Activated naive CD4-positive, alpha-beta T cell treated with Interleukin-2 at 50 U/mL for 16 hours (primary cell): ENCODE measurements at places on chromosomes 7 and 10.

GRCh38 chr7:134327896-134328295 lies 11.2 kb upstream of the SLC35B4 start:
- peak; percentile 39 for DNase-seq

DNA sequence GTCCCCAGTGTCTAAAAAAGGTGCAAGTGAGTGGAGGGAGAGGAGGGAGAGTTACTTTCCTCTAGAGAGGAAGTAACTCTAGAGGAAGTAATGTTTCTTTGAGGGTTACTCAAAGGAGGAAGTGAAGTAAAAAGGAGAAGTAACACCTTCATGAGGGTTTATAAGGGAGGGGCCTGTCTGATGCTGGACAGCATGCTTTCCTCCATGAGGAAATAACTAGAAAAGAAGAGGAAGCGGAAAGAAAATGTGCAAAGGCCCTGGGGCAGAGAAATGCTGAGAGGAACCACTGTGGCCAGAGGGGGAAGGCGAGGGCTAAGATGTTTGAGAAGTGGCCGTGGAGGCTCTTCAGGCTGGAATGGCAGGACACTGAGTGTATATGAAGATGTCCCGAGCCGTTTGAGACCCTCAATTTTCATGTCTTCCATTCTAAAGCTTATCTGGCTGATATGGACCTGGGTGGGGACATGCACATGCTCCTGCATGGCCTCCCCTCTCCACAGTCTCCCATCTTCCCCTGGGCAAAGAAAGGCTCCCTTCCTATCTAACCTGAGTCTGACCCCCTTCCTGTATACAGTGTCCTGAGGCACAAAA lies 3.4 kb upstream of the SLC18A2 start:
- no peak for DNase-seq

DNA sequence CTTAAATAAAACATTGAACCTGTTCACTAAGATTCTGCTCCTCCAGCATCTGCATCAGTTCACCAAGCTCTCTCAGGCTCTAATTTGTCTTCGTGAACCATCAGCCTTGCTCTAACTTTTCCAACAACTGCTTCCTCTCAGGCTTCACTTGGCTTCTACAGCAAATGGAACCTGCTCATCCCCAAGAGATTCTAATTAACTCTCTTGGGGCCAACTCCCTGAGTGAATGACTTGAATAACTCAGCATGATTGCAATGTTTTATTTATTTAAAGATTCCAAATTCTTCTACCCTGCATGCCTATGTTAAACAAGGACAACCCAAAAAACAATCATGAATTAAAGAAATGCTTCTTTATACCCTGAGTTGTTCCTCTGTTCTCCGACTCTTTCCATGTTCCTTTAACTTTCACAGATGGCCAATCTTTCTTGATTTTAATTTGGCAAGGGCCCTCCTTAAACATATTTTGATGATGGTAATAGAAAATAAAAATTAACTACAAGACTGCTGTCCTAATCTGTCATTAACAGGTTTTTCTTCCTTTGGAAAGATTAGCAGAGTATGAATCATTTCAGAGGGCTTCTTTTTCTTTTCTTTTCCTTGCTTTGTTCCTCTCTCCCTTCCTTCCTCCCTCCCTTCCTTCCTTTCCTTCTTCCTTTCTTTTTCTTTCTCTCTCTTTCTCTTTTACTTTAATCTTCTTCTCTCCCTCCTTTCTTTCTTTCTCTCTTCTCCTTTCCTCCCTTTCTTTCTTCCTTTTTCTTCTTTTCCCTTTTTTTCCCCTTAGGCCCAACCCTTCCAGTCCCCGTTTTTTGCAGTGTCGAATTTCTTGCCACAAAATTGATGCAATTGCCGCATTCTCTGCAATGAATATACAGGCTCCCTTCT lies 195.0 kb upstream of the RHOBTB1 start:
- DNase-seq = no peak

DNA sequence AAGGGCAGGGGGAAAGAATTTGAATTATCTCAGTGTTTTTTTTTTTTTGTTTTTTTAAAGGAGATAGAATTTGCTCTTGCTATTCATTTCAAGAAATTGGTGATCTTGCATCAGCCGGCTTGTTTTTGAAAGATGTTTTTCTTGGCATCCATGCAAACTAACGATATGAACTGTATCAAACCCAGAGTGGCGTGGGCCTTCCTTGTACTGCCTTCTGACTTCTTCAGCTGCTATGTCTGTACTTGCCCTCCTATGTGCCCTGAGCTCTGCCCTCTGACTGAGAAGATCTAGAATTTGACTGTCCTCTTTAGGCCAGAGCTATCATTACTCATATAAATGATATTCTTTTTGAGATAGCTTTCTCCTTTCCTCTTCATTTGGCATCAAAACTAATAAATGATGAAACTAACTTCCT lies 183.1 kb downstream of the EXOC4 start:
- no peak for DNase-seq

- DNase-seq = no peak
These were observed 25.4 kb downstream of the AIFM2 start for GRCh38 chr10:70106958-70107791.

DNA sequence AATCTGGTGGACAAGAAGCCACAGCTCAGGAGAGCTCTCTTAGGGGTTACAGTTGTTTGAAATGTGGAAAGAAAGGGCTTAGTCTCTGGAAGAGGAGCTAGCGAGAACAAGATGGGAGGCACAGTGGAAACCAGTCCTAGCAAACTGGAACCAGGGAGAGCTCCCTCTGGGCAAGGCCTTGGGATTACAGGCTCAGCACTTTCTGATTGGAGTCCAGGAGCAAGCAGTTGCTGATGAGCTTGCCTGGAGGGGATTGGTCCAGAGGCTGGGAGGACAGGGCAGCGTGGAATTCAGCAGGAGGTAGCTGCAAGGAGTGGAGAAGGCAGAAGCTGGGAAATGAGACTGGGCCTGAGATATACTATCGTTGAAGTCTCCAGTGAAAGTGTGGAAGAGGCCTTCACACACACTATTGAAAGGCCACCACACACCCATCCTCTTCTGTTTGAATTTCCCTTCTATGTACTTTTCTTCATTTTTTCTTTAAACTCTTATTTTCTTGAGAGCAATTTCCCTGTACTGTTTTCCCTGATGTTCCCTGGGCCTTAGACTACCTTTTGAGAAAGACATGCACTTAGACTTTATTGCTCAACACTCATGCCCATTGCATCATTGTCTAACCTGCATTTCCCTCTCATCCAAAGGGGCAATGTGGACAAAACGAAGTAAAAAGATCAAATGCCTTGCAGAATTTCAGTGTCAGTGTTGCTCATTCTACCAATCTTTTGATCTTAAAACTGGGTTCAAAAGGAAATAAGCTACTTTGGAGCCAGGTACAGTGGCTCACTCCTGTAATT lies 57.8 kb upstream of the LANCL2 start:
- no peak for DNase-seq

DNA sequence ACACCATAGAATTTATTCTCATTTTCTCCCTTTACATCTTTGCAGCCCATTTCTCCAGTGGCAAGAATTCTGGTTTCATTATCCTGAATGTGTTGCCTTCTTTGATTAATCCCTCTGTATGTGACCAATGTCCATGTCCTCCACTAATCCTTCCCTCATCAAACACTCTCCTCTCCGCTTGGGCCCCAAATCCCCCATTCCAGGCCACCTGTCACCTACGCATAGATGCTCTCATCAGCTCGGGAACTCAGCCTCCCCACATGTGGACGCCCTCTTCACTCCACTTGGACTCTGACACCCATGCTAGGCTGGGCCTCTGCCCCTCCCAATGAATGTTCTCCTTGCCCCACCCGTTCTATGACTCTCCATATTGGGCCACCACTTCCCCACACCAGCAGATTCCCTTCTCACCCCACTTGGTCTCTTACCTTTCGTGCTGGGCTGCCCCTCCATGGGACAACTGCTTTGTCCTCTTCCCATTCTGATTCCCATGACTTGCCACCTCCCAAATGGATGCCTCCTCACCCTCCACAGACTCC lies 18.7 kb upstream of the RBM20 start:
- no peak for DNase-seq
